ENCODE measurements at places on chromosomes 2 and 18. TPM values are rescaled to one million over a fixed set of nuclear protein-coding genes. Genes with fewer than 3 reads are reported as not detected.

DNA sequence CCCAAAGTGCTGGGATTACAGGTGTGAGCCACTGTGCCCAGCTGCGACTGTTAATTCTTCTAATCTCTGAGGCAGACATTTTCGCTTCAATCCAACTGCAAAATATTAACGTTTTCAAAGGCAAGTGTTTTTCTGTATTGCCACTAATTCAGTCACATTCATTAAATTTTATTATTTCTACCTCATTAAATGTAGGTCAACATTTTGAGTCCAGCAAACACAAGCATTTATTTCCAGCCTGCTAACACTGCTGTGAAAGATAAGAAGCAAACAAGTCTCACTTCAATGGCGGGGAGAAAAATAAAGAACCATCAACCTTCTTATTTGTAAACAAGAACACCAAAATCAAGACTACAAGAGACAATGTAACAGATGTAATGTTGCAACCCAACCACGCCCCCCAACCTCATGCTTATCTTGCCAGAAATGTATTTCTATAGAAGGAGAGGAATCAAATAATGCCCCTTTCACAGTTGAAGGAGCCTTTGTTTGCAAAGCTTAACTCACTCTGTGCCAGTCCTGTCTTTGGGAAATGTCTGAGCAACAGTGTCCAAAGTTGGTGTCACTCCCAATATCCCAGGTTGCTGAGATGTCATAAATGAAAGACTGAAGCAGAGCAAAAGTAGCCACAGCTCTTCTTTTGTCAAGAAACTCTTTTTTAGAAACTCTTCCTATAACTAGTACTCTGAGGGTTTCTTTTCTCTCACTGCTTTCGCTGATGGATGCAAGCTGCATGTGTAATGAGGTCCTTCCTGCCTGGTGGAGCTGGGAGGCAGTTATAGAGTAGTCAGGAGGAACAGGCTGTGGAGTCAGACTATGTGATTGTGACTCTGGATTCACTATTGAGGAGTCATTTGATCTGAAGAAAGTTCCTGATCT, 8.6 kb downstream of the DOCK10 start:
- DNase-seq, result no peak

- no peak for DNase-seq
Measured at GRCh38 chr2:26359886-26360473, 13.4 kb upstream of the ADGRF3 start.

C2orf66 gene
- polyA plus RNA-seq, result 0.10 TPM

PROKR1 gene
- polyA plus RNA-seq, result 0.06 TPM

DNA sequence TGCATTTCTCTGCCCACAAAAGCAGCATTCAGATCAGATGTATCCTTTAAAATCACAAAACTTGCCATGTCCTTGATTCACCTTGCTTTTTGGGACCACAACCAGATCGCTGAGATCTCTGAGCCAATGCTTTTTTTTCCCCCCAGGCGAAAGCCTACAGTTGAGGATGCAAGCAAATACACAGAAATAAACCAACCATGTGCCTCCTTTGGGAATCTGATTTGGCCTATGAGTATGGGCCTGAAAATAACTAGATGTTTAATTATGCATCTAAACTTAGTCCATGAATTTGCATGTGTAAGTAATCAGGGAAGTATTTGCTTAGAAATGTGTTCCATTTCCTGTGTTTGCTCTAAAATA, 49.7 kb upstream of the CDC42EP3 start:
- no peak for DNase-seq

- no peak for DNase-seq
Measured at GRCh38 chr2:10271946-10272345, 30.8 kb upstream of the HPCAL1 start.

CRYGC gene
- not detected for polyA plus RNA-seq

DNA sequence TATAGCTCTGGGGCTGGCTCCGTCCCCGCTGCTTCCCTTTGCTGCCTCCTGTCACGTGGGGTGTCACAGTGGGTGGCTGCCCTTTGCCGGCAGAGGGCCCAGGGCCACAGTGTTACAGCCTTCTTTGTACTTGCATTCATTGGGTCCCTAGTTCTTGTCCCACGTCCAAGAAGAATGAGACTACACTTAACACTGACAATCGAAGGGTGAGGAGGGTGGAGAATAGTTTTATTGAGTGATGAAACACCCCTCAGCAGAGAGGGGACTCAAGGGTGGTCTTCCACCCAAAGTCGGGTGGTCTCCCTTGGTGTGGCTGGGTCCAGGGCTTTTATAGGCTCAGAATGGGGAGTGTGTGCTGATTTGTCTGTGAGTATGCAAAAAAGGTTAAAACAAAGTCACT, 1.9 kb downstream of the ATG4B start:
- DNase-seq, result no peak

DNA sequence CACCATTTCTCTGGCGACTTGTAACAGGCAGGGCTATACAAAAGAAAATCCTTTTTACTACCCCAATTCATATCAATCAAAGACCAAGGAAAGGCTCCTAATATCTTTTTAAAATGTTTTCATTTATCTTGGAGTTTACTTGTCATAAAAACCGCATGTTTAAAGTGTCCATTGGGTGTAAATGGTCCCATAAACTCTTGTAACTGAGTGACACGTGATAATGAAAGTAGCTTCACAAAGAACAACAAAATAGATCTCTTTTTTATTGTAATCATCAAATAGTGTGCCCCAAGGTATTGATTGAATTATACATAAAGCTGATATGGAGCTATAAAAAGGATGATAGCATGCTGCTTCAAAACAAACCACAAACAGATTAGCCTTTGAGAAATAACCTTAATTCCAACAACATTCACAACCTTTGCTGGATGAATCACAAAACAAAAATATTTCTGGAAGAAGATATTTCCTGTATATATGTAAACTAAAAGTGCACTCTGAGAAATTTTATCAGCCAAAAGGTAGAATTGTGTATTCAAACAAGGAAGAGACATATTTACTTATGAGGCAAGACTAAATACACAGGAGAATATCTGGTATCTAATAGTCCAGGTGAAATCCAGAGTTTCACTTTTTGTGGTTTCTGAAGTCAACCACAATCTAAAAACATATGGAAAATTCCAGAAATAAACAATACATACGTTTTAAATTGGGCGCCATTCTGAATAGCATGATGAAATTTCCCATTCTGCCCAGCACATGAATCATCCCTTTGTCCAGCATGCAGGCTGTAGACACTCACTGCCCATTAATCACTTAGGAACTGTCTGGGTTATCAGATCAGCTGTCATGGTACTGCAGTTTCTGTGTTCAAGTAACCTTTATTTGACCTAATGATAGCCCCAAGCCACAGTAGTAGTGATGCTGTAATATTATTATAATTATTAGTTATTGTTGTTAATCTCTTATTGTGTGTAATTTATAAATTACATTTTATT, 237.5 kb downstream of the PIK3C3 start:
- no peak for DNase-seq

GRCh38 chr2:3104261-3104660, 273.4 kb downstream of the EIPR1 start:
- no peak for DNase-seq

- DNase-seq, result no peak
Measured at GRCh38 chr18:46591783-46592391, 65.1 kb downstream of the LOXHD1 start.

GRCh38 chr2:217955881-217956493, 46.8 kb downstream of the TNS1 start:
- DNase-seq, result no peak

ALPI gene
- polyA plus RNA-seq, result not detected

DNA sequence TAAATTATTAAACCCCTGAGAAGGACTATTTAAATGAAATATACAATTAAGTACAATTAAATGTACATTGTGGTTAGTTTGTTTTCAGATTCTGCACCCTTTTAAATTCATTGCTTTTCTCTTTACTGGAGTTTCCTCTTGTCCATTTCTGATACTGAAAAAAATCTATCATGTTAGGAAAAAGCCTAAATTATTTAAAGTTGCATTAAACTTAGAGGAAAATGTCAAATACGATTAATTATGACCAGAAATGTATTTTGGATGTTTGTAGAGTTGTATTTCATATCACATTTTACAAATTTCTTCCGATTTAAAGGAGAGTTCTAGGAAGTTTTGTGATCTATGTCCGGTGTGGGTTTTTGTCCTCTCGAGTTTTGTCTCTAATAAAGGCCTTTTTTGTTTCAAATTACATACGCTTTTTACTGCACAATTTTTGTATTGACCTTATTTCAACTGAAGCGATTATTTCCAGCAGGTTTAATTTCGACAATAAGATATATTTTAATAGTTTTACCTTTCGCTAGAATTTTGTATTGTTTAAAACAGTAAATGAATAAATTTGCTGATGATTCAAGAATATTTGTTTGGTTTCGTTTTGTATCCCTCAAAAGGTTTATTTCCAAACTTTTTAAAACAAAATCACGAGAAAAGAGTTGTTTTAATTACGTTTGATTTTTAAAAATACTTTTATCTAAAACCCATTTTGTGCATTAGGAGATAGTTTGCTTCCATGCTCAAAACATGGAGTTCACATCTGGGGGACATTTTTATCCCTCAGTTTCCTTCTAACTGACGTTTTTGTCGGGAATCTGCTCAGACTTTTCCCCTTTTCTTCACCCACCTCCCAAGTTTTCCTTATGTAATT, 3.3 kb upstream of the SATB2 start:
- DNase-seq, result no peak

FAM124B gene
- polyA plus RNA-seq, result 4.0 TPM

MRO gene
- polyA plus RNA-seq, result 0.90 TPM

DNA sequence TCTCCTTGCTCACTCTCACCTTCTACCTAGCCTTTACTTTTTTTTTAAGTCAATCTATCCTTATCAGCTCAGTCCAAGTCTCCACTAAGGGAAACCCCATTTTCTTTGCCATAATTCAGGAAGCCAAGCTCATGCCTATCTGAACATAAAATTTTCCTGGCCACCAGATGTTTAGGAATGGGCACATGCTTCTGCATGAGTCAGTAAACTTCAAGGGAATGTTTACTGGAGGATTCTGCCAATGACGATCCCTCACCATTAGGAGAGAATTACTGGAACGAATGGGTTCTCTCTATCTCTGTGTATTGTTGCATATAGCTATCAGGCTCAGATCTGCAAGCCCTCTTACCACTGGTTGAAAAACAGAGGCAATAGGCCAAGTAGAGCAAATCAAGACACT, 731.7 kb upstream of the ZNF804A start:
- DNase-seq, result no peak

- no peak for DNase-seq
Measured at GRCh38 chr18:23716516-23716915, 27.3 kb downstream of the LAMA3 start.

- DNase-seq, result no peak
Measured at GRCh38 chr2:120254178-120254577, 1.5 kb downstream of the RALB start.

ANO7 gene
- polyA plus RNA-seq, result 1.2 TPM

- DNase-seq, result no peak
Measured at GRCh38 chr2:175372704-175373701, 191.5 kb upstream of the ATP5MC3 start.

GRCh38 chr2:3533836-3534235, 14.5 kb upstream of the ADI1 start:
- DNase-seq, result no peak

- DNase-seq, result no peak
Measured at GRCh38 chr2:174059884-174060244, 94.7 kb upstream of the SP3 start.

DNA sequence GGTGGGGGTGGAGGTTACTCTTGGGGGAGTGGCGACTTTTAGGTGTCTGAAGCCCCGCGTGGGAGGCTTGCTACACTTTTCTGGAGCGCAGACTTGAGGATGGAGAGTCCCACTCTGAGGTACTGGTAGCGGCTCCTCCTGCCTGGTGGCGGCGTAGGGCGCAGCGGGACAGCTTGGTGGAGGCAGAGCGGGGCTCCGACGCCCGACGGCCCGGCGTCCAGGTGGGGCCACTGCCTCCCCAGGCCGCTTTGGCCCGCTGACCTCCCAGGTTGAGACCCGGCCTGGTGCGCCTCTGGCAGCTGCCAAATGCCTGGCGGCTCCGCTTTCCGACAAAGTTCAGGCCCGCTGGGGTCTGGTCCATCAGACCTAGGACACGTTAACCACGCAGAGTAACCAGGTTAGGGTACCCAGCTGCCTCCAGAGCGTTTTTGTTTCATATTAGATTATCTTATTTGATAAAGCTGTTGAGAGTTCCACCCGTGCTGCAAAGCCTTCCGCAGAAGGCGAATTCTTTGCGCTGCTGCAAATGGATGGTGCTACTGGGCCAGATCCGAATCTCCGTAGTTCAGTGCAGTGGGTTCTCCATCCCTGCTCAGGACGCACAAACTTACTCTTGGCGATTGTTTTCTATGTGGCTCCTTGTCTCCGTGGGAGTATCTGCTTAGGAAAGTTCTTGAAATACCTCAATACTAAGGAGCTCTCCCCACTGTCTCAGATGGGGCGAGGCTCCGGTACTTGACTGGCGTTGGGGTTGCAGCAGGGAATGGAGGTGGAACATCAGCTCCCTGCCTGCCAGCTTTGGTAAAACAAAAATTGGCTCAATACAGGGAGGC, 405.9 kb downstream of the XIRP2 start:
- no peak for DNase-seq

OSGEPL1 gene
- 5.7 TPM for polyA plus RNA-seq

CHRNG gene
- not detected for polyA plus RNA-seq

CNDP1 gene
- polyA plus RNA-seq, result 0.20 TPM

GAL3ST2 gene
- polyA plus RNA-seq, result not detected

FOXI3 gene
- polyA plus RNA-seq, result not detected

DNA sequence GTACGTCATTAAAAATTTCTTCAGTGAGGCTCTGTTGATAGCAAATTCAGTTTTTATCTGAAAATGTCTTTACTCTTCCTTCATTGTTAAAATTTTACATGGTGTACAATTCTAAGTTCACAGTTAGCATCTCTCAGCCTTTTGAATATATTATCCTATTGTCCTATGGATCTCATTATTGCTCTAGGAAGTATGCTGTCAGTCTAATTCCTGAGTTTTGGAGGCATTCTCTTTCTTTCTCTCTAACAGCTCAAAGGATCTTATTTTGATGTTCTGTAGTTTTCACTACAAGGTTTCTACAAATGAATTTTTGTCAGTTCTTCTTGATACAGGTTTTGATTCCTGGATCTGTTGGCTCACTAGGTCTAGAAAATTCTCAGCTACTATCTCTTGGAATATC, 2.9 kb upstream of the ACMSD start:
- DNase-seq, result no peak

TIMM21 gene
- polyA plus RNA-seq, result 37.0 TPM

AAK1 gene
- 9.3 TPM for polyA plus RNA-seq

GRCh38 chr2:168156661-168157060, 90.7 kb downstream of the STK39 start:
- no peak for DNase-seq

SALL3 gene
- polyA plus RNA-seq, result 0.60 TPM

EPG5 gene
- polyA plus RNA-seq, result 6.8 TPM

DNA sequence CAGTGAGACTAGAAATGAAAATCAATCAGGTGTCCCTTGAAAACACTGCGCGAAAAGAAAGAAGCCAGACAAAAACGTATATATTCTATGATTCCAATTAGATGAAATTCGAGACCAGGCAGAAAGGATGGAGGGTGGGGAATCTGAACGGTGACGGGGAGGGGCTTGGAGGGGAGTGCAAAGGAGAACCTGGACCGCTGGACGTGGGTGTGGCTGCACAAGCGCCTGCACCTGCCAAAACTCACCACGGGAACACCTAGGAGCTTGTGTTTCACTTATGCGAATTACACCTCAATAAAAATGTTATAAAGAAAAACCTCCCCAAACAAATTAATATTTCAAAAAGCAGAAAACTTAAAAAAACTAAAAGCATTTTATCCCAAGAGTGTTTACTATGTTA, 21.9 kb downstream of the THAP4 start:
- no peak for DNase-seq

Measured in urinary bladder (tissue), 4 donors.